Activated CD4-positive, CD25-positive, alpha-beta regulatory T cell treated with anti-CD3 and anti-CD28 coated beads, Interleukin-2, amount 50 U/mL, for 16 hours (primary cell): ENCODE measurements at places on chromosomes 1 and 21.

GRCh38 chr1:156392452-156392853 is 23.4 kb downstream of the RHBG start:
- DNase-seq, result no peak

DNA sequence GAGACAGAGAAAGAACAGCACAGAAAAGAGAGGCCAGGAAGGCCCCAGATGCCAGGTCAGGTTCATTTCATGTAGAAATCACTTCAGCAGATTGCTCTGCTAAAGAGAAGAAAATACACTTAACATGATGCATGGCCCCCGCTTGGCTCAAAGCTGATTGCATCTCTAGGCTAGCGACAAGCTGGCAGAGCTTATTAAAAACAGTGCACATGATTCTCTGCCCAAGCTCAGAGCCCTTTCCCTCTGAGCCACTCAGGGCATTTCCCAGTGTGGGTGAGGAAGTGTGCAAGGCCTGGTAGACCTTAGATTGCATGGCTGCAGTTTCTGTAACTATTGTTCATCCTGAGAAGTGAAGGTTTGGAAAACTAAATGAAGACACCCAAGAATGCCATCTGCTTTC is 3.3 kb upstream of the CAPN9 start:
- DNase-seq, result no peak

GRCh38 chr1:231844986-231845502 is 218.5 kb downstream of the DISC1 start:
- DNase-seq, result no peak

DNA sequence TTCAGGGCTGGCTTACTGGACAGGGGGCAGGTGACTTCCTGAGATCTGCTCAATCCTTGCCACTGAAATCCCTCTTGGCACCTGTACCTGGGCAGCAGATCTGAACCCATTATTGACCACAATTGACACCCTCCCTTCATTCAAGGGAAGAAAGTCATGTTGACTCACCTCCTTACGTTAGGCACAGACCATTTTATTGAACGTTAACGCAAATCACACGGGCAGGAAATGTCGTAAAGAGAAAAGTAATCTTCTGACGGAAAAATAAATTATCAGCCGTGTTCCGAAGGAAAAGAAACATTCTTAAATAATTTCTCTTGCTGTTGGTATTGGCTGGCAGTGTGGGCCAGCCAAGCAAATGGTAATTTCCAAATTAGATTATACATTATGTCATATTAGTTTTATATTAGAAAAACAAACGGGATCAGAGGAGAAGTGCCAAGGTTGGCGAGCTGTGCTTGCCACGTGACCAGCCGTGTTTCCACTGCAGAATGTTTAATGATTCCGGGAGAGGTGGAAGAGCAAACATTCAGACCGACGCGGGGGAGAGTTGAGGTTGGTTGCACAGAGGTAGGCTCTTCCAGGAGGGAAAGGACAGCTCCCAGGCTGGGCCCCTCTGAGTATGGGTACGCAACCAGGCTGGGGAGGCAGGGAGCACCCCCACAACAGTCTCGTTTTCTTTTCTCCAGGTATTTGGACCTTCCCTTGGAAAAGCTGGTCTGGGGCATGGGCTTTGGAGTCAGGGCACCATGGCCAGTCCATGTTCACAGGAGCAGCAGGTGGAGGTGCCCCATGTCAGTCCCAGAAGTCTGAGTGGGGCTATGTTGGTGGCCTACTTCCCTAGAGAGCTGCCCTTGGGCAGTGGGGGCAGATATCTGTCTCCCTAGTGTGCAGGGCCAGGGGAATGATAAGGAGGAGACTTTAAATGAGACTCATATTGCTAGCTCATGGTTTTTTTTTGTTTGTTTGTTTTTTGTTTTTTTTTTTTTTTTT is 121.1 kb downstream of the FOXD2 start:
- DNase-seq, result no peak

GRCh38 chr21:15051644-15052458 is 12.9 kb downstream of the NRIP1 start:
- DNase-seq, result no peak

DNA sequence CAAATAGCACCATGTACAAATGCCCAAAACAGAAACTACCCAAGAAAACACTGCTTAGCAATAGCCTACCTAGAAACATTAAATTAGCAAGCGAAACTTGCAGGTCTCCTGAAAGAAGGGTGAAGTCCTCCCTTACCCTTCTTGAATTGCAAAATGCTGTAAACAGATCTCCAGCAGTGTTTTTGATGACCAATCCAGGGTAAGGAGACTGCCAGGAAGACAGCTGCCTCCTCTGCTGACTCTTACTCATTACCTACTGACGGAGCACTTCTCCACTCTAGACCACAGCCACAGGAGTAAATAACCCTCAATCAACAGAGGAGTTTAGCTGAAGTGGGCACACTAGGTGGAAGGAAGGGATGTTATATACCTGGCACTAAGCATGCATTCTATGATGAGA is 32.2 kb upstream of the GADD45A start:
- DNase-seq, result no peak

GRCh38 chr1:18735224-18735997 is 104.8 kb downstream of the PAX7 start:
- no peak for DNase-seq

DNA sequence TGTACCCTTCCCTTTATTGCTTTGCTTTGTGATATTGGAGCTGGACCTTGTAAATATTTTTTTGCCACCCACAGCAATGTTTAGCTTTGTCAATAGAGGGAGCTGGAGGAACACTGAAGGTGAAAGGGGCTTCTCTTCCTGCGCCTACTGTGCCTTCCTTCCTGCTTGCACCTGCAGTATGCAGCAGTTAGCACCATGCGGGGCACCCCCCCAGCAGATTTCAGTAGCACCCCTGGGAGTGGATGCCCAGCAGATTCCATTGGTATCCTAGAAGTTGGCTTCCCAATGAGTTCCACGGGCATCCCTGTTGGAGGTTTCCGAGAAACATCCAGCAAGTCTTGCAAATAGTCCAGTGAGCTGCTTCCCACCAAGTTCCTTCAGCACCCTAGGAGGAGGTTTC is 25.6 kb downstream of the S100A10 start:
- no peak for DNase-seq

DNA sequence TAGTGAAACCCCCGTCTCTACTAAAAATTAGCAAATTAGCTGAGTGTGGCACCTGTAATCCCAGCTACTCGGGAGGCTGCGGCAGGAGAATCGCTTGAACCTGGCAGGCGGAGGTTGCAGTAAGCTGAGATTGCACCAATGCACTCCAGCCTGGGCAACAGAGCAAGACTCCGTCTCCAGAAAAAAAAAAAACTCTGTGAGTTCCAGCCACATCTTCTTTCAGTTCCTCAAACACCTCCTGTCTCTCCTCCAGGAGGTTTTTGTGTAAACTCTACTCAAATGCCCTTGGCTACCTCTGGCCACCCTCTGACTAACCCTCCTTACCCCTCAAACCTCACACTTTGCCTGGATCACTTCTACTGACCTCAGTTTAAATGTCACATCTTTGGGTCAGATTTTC is 38.1 kb downstream of the RCSD1 start:
- no peak for DNase-seq

GRCh38 chr1:22696610-22697009 is 14.0 kb upstream of the EPHB2 start:
- DNase-seq, result no peak

- no peak for DNase-seq
Observed at GRCh38 chr1:208781391-208782045, 537.3 kb upstream of the PLXNA2 start.

DNA sequence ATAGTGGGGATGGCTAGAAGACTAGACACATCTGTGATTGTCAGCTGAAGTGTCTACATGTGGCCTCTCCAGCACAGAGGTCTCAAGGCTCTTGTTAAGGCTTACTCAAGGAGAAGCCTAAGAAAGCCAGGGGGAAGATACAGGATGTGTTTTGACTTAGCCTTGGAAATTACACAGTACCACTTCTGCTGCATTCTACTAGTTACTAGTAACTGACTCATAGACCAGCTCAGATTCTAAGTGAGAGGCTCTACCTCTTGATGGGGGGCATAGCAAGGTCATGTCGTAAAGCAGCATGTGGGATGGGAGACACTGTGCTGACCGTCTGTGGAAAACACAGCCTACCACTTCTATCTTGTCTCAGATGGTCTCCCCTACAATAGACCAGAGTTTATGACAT is 99.5 kb downstream of the UBE2U start:
- DNase-seq, result no peak

GRCh38 chr1:171134204-171134923 is 43.7 kb downstream of the FMO3 start:
- DNase-seq, result no peak

DNA sequence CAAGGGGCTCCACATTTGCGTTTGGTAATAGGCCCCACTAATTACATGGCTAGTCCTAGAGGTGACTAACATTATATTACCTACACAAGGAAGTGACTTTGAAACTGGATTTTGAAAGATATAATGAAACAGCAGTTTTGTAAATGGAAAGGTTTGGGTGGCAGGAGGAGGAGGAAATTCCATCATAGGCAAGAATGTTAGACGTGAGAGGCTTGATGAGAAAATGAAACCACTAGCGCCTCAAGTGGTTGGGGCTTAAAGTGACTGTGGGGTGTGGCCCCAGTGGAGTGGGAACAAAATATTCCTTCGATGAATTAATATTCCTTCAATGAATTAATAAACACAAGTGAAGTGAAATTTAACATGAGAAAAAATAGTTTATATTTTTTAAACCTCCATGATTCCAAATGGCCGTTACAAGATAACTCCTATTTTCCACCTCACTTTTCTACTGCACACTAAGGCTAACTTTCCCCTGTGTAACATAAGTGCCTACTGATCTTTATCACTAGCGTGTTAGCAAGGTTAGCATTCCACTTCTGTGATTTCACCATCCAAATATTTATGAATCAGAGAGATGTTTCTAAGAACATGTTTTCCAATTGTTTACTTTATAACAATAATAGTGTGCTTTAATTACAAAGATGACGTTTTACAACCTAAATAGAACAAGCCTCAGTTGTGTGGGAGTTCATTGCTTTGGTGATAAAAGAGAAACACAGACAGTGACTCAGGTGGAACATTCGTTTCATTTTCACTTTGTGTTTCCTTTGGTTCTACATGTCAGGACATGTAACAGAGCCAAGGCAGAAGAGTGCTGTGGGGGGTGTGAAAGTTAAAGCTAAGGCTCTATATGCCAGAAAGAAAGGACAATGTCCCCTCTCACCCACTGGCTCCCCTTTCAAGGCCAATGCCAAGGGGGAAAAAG is 12.5 kb upstream of the ATF3 start:
- DNase-seq, result no peak

DNA sequence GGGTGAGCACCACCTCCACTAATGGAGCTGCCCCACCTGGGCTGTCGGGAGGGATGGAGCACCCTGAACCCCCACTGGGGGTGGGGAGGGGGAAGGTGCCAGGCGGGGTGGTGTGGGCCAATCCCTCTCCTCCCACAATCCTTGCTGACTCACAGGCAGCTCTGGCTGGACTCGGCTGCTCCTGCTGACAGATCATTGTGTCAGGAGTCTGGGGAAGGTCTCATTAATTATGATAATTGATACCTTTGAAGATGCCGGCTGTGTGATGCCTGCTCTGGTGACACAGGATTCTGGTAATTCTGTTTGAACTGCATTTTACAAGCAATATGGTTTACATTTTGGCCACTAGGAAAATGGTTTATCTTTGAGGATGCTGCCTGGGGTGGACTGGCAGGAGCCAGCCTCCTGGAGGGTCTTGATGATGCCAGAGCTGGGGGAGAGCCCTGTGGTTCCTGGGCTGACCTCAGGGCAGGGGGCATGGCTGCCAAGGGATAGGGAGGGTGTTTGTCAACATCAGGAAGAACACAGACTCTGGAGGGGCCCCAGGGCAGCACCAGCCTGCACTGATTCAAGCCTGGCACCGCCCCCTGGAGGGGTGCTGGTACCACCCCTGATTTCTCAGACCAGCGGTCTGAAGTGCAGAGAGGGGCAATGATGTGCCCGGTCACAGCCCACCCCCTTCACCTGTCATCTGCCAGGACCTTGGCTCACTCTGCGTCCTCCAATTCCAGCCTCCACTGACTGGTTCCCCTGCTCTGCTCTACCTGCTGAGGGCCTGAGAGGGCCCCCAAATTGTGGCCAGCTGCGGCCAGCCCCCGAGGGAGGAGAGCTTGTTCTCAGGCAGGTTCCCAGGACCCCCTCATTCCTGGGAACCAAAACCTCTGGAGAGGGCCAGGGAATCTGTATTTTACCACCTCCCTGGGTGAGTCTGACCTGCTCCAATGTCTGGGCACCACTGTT is 338.8 kb downstream of the MATN1 start:
- DNase-seq, result no peak

DNA sequence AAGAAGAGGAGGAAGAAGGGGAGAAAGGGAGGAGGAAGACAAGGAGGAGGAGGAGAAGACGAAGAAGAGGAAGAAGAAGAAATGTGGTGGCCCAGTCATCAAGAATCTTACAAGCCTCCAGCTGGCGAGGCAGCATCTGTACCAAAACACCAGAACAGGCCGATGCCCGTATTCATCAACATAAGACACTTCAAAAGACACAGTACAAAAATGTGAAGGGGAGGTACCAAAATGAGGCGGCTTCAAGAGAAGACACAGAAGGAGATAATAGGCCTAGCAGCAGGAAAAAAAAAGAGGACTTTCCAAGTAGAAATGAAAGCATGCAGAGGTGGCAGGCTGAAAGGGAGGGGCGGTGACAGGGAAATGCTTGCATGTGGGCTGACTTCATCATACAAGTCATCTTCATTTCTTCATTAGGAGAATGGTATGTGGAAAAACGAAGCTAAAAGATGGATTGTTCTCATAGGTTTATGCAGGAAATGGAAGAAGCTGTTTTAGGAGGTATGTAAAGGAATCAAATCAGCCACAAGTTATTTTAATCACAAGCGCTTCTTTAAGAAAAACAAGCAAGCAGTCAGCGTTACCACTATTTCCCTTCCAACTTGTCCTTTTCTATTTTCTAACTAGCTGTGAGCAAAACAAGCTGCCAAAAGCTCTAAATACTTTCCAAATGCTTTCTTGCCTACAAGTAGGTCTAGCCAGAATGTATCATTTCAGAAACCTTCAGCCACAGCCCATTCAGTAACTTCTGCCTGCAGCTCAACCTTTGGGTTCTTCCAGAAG is 192.3 kb downstream of the SLC45A1 start:
- no peak for DNase-seq

DNA sequence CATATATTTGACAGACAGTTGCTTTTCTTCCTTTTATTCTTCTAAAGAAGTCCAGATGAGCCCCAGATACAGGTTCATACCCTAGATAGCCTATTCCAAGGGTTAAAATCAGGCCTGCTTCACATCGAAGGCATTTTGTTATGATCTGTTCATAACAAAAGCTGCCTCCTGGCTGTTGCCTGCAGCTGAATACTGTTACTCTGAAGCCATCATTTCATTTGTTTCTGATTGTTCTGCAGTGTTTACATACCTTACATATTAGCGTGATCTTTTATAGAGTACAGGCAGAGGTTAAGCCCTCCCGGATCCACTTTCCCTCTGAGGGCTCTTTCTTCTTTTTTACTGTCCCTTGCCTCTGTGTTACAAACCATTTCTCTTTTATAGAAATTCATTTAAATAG is 219.0 kb upstream of the HOOK1 start:
- no peak for DNase-seq

GRCh38 chr1:229514578-229515275 is 6.6 kb upstream of the NUP133 start:
- DNase-seq, result peak; percentile 34

- no peak for DNase-seq
Observed at GRCh38 chr1:7813677-7814373, 29.7 kb downstream of the PER3 start.

GRCh38 chr1:182783068-182783467 is 6.5 kb upstream of the NPL start:
- no peak for DNase-seq
